Stimulated activated CD4-positive, alpha-beta T cell treated with anti-CD3 and anti-CD28 coated beads, Interleukin-4, amount 100 ng/mL, for 4 hours (primary cell): ENCODE measurements at places on chromosomes 3 and 15.

- DNase-seq, result no peak
Measured at GRCh38 chr3:4766716-4767499, 212.3 kb upstream of the BHLHE40 start.

DNA sequence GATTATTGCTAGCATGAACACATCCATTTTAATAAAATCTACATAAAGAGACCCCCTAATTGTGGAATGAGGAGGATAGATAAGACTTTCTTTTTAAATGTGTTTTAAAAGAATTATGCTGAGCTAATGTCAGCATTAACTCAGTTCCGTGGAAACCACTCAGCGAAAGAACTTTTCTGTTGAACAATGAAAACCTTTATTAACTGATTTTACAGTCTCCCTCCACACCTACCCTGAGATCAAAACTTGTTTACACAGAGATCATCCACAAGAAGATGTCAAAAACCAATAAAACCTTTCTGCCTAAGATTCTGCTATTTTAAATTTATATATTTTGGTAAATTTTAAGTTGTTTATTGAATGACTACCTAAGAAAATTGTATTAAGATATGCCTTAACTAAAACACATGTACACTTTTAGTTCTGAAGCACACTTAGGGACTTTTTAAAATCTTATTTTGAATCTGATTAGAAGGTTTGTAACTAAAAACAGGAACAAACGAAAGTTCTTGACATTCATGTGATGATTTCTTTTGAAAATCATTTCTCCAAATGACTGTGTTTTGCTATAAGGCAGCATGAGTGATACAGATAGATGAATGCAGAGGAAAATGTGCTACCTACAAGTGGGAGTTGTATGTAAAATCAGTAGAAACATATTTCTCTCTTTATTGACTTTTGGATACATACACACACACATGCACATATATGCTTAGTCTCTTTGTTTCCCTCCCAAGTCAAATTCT lies 369.0 kb downstream of the UNC13C start:
- no peak for DNase-seq

DNA sequence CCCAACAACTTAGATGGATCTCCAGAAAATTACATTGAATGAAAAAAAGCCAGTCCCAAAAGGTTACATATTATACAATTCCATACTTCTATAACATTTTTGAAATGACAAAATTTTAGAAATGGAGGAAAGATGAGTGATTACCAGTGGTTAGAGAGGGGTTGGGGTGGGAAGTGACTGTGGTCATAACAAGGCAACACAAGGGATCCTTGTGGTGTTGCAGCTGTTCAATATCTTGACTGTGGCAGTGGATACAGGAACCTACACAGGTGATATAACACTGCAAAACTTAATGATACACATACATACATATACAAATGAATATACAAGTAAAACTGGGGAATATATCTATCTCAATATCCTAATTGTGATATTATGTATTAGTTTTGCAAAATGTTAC lies 9.6 kb downstream of the GOLGB1 start:
- no peak for DNase-seq

DNA sequence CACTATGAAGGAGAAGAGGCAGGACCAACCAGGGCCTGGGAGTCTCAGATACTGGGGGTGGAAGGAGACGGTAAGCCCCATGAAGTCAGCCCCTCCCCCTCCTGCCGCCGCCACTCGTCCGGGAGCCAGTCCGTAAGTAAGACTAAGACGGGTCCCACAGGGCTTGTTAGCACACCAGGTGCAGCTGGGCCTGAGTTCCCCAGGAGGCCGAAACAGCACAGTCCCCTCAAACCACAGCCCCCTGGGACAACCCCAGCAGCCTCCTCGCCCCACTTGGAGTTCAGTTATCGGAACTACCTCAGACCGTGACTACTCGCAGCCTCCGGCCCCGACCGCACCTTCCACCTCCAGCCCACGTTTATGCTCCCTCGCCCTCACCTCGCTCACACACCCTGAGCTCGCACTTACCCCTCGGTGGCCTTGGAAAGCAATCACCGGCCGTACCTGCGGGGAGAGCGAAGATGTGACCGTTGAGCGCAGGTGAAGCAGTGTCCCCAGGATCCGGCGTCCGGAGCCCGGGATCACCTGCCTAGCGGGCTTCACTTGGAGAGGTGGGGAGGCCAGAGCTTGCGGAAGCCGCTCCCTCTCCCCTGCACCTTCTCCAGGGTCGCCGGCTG lies 557 bp downstream of the ELL3 start:
- DNase-seq, result peak; percentile 10

DNA sequence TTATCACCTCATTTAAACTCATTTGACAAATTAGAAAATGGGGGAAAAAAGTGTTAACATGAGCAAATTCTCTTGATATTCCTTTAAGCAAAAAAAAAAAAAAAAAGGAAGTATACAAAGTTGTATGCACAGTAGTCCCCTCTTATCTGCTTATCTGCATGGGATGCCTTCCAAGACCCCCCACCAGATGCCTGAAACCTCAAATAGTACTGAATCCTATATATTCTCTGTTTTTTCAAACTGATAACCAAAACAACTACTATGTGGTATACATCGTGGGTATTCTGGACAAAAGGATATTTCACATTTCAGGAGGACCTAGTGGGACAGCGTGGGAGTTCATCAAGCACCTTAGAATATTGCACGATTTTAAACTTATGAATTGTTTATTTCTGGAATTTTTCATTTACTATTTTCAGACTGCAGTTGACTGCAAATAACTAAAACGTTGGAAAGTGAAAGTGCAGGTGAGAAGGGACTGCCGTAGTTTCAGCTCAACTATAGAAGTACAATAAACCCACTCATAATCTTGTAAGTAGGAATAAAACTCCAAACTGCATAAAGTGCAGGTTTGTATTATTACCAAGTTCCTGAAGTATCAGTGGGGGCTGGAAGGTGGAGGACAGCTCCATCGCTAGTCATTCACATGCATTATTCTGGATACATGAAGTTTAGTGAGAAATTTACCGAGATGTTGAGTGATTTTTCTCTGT lies 43.6 kb upstream of the PLCL2 start:
- no peak for DNase-seq

DNA sequence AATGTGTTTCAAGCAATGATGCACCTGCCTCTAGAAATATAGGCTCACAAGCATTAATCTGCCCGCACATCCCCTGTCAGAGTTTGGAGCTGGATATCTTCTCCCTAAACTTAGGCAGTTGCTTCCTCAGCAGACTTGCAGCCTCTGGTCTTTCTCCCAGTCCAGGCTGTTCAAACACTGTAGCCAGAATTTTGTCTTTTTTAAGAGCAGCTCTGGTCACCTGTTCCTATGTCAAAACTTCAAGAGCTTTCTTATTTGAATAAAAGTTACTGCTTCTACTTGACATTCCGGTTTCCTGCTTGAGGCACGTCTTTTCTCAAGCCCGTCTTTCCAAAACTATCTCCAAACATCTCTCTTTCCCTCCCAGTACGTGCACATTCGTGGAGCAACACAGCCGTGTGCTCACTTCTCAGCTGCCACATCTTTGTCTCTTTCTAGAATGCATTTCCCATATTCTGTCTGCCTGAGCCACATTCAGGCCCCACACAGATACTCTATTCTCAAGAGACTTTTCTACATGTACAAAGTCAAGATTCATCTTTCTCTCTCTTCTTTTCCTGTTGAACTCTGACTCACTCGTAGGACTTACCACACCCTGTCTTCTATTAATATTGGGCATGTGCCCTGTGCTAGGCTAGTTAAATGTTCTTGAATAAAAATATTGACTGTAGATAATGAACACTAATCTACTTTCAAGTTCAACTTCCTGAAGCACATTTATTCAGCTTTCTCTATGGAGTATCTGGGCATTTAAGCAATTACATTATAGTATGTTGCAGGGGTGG lies 307.7 kb upstream of the SOX2 start:
- no peak for DNase-seq

DNA sequence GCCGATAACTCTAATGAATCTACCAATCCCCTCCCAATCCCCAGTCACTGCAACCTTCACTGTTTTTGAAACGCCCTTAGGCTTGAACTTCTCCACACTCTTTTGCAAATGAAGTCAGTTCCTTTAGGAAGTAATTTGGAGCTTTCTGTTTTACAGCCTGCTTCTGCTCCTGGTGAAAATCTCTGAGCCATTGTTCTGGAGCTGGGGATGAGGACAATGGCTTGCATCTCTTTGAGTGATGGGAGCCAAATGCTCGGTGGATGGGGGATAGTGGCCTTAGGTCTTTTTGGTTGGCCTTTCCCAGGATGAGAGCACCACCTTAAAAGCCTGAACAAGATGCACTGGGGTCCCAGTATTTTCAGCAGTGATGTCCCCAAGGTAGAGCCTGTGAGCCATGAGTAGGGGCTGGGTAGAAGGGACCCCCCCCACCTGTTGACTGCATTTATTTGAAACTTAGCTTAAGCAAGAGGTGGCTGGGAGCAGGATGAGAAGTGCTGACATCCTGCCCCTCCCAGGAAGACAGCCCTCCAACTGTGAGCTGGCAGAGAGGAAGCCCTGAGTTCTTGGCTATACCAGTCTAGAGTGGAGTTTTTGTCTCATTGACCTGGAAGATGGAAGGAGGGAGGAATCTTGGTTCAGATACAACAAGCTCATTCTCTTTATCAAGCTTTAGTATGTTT lies 7.6 kb upstream of the MYO5C start:
- DNase-seq, result no peak

DNA sequence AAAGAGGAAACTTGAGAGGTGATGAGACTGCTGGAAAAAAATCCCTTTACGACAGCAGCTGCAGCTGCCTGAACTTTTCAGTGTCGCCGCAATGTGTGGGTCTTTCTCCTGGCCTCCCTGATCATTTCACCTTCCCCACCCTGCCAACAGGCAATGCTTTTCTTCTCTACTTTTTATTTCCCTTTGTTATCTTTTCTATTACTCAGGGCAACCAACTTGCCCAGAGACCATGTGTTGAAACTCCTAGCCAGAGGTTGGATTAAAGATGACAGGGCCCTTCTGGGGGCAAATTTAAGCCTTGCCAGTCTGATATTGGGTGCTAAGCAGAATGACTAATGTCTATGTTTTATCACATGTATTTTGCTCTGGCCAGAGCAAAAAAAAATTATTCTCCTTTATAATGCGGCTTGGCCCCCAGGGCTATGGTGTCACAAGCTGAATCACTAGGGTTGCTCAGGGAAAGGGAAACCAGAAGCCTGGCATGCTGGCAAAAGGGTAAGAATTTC lies 51.5 kb upstream of the CFAP20DC start:
- no peak for DNase-seq

DNA sequence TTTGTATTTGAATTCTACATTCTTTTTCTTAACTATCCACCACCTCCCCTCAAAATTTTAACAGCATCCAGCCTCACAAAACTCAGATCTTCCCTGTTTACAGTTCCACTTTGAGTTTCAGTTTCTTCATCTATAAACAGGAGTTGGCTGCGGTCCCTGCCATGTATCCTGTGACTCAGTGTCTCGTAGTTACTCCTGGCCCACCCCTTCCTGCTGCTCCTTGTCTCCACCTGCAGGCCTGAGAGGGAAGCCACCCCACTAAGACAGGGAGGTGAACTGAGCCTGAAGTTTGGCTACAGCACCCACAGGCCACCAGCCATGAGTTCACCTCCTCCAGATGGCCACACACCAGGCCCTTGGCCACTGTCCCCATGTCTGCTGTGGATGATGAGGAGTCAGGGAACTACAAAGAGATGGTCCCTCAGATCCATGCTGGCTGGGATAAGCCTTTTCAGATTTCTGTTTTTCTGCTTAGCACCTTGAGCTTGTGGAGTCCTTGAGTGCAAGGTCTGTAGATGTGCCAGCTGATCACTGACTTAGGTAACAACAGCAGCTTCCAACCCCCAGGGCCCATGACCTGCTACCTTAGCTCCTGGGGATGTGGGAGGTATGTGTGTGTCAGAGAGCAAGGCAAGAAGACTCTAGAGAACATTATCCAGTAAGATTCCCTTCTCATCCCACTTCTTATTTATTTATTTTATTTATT lies 37.5 kb downstream of the CD86 start:
- peak; percentile 25 for DNase-seq

DNA sequence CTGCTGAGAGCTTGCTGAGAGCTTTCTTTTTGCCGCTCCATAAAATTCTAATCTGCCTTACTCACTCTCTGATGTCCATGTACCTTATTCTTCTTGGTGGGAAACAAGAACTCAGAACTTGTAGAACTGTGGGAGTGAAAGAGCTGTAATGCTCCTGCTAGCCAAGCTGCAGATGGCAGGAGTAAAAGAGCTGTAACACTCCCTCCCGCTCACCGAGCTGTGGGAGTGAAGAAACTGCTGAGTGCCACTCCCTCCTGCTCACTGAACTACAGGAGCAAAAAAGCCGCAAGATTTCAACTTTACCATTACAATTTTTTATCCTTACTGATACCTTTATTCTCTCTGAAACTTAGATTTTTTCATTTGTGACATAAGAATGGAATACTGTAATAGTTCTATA lies 199.1 kb downstream of the SI start:
- DNase-seq, result no peak

- no peak for DNase-seq
Measured at GRCh38 chr3:45773714-45774449, 22.5 kb downstream of the SLC6A20 start.

DNA sequence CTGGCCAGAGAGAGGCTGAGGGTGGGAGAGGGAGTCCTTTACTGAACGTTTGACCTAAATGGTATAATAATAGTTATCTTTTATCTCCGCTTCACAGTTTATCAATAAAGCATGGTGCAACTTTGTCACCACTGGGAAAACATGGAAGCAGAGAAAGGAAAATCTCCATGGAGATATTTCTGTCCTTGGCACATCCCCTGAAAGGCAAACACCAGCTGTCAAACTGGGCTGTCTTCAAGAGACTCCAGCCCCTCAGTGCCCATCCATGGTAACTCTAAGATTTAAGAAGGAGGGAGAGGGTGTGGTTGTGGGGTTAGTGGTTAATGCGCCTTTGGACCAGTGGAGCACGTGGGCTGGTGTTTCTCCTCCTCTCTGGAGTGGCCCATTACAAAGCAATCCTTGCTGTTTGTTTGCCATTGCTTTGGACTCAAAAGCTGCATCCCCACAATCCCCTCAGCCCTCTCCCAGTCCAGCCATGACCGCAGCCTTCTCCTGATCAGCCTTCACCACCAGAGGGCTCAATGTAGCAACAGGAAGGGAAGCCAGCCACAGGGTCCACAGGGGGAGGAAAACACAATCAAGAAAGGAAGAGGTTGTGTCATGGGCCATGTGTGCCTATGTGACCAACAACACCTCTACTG lies 38.2 kb upstream of the FAM174B start:
- no peak for DNase-seq

- DNase-seq, result no peak
Measured at GRCh38 chr3:118089563-118089962, 945.1 kb downstream of the IGSF11 start.

- no peak for DNase-seq
Measured at GRCh38 chr3:172461530-172462138, 13.4 kb upstream of the GHSR start.

DNA sequence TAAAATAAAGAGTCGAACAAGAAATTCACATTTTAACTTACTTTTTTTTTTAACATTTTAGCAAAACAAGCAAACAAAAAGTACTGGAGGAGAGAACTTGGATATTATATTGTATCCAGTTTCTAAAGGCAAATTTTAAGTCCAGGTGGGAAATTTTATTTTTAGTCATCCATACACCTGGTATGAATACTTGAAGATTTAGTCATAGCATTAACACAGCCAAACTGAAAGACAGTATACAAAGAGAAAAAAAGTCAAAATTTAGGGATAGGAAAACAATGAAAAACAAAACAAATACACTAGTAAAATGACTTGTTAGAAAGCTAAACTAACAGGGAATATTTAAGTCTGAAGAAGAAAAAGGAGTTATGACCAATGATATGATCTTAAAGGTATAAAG lies 69.1 kb downstream of the PROS1 start:
- no peak for DNase-seq
